Ovary (tissue), 10 donors: ENCODE measurements at places on chromosomes 11 and 22.

DNA sequence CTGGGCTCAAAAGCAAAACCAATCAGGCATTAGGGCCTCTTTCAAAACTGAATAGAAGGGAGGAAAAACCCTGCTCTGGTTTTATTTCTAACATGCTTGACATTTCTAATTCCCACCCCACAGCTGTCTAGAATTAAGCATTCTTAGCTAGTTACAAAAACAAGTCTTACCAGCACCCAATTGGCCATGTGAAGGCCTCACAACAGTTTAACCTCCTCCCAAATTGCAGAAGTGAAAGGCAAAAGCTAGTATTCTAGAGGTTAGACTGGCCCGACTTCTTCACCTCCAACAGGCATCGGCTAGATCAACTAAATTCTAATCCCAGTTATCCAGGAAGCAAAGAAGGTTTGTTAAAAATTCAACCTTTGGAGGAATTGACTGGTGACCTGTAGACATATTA, 6.5 kb downstream of the SF1 start:
- no peak for DNase-seq

- no peak for DNase-seq
Measured at GRCh38 chr11:68467201-68467834, 6.8 kb downstream of the PPP6R3 start.

DNA sequence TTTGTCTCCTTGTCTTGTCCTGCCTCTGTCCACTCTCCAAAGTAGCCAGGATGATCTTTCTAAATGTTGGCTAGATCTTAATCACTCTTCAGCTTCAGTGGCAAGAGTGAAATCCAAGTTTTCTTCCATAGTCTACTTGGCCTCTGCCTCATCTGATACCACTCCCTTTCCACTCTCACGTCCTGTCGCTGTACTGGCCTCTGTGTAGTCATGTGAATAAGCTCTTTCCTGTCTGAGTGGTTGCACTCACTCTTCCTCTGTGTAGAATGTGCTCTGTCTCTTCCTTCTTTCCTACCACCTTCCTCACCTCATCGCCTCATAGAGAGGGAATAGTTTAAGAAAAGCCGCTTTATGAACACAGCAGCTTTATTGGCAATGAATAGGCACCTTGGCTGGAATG, 86.5 kb downstream of the WNT11 start:
- no peak for DNase-seq

DNA sequence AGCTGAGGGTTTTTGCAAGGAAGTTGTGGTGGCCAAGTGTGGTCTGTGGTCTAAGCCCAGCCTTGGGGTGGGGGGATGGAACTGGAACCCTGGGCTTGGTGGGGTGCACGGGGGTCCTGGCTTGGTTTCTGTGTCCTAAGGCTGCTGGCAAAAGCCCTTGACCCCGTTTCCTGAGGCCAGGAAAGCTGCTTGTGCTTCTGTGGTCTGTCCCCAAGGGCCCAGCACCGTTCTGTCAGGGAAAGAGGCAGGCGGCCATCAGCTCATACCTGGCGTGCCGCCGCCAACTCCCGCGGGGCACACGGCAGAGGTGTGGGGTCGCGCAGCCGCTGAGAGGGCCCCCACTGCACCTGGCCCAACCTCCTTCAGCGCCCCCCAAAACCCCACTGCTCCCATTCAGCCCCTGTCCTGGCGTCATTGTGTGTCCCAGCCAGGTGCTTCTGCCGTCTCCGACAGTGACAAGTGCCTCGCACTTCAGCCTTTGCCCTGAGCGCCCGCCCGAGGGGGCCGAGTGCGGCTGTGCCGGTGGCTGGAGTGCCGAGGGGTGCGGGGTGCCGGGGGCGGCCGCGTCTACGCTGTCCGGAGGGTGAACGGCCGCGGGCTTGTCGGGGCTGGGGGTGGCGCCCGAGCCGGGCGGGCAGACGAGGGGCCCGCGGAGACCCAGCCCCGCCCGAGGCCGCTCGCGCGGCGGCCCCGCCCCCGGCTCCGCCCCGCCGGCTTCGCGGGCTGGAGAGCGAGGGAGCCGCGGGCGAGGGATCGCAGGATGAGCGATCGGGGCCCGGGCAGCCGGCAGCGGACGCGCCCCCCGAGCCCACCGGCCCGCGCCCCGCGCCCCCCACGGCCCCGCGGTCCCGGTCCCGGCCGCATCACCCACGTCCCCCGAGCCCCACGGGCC, at the start of gene CNIH2:
Gene CNIH2 (plus strand): TSS at position 705 of the 892 bp plus-strand sequence. CDS start 282 bp downstream, outside the sequence.
- no peak for DNase-seq

- DNase-seq: no peak
Measured at GRCh38 chr11:84061726-84062125, 775.6 kb upstream of the CCDC90B start.

- no peak for DNase-seq
Measured at GRCh38 chr22:32828150-32828549, 26.6 kb downstream of the TIMP3 start.

DNA sequence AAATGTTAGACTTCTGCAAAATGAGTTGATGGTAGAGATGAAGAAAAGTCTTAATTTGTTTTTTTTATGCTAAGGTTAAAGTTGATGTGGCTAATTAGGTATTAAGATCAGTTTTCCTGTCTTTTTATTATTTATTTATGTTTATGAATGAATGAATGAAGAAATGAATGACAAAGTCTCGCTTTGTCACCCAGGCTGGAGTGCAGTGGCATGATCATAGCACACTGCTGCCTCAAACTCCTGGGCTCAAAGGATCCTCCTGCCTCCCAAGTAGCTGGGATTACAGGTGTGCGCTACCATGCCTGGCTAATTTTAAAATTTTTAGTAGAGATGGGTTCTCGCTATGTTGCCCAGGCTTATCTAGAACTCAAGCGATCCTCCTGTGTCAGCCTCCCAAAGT, 29.2 kb downstream of the MTMR3 start:
- DNase-seq: no peak
